ENCODE measurements at places on chromosomes 13 and 19.

DNA sequence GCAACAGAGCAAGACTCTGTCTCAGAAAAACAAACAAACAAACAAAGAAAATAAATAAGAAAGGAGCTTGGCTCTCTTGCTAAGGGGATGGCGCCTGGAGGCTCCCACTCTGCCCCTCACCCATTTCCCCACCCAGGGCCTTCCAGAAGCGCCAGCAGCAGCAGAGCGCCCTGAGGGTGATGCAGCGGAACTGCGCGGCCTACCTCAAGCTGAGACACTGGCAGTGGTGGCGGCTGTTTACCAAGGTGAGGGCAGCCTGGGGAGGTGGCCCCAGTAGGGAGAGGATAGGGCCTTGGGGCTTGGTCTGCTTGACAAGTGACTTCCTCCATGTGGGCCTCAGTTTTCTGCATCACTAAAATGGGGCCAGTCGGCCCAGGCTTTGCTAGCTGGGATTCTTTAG is 59.8 kb downstream of the MYH14 start:
- no peak for DNase-seq

- DNase-seq: no peak
Measured at GRCh38 chr19:37551129-37551993, 43.2 kb downstream of the ZNF571 start.

GRCh38 chr13:29925457-29926097 is 75.2 kb upstream of the UBL3 start:
- DNase-seq: no peak

DNA sequence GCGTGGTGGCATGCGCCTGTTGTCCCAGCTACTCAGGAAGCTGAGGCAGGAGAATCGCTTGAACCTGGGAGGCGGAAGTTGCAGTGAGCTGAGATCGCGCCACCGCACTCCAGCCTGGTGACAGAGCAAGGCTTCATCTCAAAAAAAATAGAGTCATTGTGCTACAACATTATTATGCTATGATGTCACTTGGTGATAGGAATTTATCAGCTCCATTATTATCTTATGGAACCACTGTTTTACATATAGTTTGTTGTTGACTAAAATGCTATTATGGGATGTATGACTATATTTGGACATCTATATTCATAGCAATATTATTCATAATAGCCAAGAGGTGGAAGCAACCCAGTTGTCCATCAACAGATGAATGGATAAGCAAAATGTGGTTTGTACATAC is 26.4 kb upstream of the SLC7A1 start:
- no peak for DNase-seq

DNA sequence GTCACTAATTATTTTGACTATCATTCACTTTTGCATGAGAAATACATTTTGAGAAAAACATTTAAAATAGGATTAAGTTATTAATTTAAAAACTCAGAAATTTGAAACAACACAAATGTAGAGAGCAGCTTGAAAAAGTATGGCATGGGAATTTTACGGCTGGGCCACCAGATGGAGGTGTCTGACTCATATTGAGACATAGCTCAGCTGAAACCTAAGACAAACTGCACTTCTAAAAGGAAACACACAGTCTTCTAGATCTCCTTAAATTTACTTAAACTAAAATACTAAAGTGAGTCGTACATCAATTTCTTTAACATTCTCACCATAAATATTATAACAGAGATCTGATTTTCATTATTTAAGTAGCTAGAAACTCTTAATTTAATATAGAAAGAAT is 41.9 kb upstream of the POSTN start:
- DNase-seq: no peak

- DNase-seq: no peak
Measured at GRCh38 chr19:38464421-38465082, 31.1 kb downstream of the RYR1 start.

DNA sequence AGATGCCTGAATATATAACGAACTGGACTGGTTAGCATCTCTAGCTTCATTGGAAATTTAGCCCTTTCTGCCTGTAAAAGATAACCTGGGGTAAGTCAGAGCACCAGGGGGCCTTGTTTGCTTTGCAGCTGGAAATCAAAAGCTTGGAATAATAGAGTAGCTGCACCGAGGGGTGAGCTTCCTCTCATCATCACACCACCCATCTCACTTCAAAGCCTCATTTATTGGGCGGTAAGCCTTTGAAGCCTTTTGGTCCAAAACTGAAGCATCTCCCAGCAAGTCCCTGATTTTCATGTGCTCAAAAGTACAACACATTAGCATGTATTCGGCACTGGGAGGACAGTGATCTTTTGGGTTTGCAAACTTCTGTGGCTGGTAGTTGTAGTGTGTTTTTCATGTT is 405.1 kb downstream of the FOXO1 start:
- no peak for DNase-seq

DNA sequence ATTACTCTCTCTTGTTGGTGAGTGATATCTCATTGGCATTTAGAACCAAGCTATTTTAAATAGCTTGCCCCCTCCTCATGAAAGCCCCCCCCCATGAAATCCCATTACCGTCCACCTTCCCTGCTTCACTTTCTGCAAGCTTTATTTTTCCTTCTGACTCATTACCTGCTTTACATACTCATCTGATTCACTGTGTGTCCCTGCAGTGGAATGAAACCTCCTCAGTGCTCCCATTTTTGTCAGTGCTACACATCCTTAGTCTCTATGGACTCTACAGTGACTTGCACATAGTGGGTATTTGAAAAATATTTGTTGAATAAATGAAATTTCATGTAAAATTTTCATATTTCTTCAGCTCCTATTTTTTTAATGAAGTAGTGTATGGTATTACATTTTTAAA is 62.3 kb downstream of the DOCK9 start:
- no peak for DNase-seq

DNA sequence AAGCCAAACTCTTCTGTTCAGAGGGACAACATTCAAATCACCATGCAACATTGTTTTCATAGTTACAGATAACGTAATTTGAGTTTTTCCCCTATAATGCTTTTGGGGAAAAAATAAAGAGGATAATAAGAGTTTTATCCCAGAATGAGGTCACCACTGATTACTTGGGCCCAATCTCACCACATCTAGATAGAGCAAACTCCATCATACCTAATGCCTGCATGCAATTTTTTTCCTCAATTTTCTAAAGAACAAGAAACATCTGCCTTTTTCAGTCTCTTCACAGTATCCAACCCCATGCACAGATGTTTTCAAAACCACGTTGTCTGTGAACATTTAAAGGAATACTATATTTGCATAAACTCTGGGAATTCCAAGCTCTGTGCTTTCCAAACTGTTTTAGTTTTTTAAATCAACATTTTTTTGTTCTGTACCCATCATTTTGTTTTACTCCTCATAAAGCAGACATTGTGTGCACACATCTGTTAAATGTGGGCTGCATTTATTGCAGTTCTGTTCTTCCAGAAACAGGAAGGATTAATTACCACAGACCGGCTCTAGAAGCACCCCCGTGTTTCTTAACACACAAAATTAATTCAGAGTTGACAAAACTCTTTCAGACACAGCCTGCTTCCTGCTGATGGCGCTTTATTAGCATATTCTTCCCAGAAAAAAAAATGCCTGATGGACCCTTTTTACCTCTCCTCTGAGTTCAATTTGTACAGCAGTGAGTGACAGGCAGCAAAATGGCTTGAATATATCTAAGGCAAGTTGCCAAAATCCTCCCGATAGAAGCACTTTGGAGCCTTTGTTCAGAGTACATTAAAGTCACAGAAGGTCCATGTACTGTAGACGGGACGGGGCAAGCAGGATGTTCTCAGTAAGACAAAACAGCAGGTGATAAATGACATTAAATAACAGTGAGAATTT is 1171.9 kb downstream of the EFNB2 start:
- peak; percentile 49 for DNase-seq

GRCh38 chr13:109281903-109282635 is 504.3 kb downstream of the IRS2 start:
- DNase-seq: no peak

DNA sequence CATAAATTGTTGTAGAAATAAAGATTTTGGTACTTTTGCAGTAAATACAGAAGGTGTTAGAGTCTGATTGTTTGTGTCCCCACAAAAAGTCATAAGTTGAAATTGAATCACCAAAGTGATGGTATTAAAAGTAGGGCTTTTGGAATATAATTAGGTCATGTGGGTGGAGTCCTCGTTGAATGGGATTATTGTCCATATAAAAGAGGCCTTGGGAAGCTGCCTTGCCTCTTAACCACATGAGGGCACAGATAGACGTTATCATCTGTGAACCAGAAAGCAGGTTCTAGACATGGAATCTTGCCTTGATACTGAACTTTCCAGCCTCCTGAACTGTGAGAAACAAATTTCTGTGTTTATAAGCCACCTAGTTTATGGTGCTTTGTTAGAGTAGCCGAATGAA is 186.8 kb downstream of the PRR20E start:
- DNase-seq: no peak

DNA sequence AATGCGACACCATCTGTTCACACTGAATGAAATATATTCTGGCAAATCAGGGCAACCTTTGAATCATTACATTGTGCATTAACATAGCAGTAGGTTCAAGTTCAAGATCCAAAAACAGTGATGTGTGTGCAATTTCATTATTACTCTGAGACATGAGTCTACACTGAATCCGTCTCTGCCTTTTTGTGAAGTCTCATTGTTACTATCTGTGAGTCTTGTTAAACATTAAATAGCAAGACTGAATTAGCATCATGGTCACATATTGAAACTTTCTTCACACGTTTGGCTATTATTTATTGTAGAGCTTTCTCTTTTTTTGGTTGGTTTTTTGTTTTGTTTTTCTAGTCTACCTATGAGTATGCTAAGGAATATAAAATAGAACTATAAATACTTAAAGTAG is 117.1 kb upstream of the SLITRK5 start:
- no peak for DNase-seq

- no peak for DNase-seq
Measured at GRCh38 chr19:18274219-18274780, at the start of gene IQCN. Gene IQCN (minus strand): TSS chr19:18274452. CDS start chr19:18269478, 4,974 bp downstream.

DNA sequence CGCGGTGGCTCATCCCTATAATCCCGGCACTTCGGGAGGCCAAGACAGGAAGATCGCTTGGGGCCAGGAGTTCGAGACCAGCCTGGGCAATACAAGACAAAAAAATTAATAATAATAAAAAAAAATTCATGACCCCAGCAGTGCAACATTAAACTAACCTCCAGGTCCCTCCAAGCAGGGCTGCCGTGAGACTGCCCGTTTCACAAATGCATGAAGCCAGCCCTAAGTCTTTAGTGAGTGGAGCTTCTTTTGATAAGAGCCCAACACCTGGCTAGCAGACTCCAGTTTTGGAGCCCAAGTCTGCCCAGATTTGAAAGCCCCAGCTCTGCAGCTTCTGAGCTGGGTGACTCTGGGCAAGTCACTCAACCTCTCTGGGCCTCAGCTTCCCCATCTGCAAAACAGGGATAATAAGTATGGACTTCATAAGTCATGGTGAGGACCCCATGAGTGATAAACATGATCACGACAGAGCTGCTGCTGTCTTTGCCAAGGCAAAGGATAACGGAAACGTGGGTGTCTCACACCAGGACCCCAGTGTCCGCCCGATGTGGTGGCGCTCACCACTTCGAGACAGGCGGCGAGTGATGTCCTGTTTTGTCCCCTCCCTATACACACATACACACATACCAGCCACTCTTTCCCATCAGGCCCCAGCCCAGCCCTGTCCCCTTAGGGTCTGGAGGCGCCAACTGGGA is 38.4 kb upstream of the NANOS3 start:
- no peak for DNase-seq

DNA sequence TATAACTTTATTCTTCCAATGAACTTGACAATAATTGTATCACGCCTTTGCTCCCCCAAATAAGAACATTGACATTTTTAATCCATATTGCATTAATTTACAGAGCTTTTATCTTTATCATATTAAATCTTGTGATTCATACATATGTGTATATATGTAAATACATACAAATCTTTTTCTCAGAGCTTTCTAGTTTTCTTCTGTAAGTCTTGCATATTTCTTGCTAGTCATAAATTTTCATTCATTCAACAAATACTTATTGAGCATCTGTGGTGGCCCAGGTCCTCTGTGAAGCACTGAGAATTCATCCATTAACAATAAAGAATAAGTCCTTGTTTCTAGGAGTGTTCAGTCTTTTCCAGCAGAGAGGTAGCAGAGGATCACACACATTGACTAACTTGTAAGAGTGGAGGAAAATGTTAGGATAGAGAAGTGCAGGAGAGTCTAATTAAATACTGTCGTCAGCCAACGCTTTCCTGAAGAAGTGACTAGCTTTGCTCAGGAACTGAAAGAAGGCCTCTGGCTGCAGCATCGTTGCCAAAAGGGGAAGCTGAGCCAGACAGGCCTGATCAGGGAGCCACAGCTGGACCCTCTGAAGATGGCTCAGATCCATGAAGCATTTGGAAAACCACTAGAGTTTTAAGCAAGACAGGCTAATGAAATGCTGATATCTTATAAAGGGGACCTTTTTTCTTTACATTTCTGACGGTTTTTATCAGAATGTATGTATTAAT is 38.6 kb upstream of the LAMP1 start:
- no peak for DNase-seq

DNA sequence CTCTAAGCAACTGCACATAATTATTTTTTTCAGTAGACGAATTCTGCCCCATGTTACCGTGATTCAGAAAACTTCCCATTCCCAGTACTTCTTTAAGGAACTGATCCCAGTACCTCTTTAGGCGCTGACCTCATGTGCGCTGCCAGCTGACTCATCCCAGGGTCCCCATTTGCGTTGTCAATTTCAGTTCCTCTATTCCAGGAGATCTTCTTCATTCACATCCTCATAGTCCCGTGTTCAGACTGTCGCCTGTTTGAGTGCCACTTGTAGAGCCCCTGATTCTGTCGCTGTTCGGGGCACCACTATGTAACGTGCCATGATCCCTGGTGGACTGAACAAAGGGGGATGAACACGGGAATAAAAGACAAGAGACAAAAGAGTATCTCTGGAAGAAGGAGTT is 16.4 kb downstream of the FPR3 start:
- DNase-seq: no peak

GRCh38 chr19:33938821-33939220 is 142.2 kb downstream of the KCTD15 start:
- no peak for DNase-seq

- DNase-seq: no peak
Measured at GRCh38 chr19:14580623-14581237, 2.2 kb upstream of the CLEC17A start.

DNA sequence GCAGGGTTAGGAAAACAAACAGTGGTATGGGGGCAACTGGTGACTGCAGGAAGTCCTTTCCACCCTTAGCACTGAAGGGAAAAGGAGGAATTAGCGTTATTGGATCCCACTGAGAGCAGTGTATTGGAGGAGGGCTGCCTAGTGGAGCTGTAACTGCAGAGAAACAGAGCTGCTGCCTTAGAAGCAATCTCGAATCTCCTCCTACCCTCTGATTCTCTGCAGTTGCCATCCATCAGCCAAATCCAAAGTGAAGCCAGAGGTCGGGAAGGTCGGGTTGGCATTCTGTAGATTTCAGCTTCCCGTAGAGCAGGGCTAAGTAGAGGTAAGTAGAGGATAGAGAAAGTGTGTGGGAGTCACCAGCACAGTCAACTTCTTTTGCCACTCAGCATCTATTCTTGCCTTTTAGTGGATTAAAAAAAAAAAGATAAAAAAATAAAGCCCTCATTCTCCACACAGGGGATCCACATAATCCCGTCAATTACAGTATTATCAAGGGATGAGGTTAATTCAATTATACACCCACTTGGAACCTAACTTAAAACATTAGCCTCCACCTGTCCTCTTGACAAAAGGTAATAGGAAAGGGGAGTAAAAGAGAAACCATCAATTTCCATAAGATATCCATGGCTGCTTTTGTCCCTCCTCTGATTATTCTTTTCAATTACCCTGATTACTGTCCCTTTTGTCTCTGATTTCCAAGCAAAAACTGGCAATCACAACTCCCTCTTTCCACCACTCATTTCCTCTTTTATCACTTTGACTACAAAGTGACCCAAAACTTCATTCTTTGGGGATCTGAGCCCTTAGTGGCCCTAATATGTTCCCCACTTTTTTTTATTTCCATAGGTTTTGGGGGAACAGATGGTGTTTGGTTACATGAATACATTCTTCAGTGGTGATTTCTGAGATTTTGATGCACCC is 234.7 kb downstream of the RBM26 start:
- no peak for DNase-seq
